ENCODE measurements at places on chromosomes 3 and 15.

DNA sequence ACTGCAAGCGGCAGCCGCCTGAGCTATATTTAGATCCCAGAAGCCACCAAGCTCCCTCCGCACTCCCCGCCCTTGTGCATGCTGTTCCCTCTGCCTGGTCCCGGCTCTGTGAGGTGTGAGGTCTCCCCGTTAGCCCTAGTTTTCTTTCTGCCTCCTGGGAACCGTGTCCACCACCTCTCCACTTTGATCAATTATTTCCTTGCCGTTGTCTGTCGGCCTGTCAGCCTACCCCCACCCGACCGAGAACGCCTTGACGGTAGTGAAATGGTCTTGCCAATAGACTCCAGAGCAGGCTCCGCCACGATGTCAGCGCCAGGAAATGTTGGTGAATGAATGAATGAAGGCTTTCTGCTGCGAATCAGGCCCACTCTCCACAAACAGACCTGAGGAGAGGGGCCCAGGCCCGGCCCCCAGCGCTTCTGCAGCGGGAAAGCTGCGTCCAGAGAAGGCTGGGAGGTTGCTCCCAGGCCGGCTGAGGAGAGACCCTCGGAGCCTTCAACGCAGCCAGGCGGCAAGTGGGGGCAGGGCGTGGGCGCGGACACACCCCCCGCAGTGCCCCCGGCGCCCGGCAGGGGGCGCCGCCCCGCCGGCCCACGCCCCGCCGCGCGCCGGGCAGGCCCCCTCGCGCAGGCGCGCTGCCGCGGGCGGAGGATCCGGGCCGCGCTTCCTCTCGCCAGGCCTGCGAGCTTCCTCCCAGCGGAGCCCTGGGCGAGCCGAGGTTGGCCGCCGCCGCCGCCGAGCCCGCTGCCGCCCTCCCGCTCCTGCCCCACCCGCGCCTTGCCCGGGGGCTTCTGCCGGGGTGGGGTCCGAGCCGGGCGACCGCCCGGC, at the start of gene CSK:
TSS of gene CSK (plus strand) at position 650 of the 828 bp plus-strand sequence. CDS start 16,218 bp downstream, outside the sequence.
- DNase-seq = peak; percentile 62

DNA sequence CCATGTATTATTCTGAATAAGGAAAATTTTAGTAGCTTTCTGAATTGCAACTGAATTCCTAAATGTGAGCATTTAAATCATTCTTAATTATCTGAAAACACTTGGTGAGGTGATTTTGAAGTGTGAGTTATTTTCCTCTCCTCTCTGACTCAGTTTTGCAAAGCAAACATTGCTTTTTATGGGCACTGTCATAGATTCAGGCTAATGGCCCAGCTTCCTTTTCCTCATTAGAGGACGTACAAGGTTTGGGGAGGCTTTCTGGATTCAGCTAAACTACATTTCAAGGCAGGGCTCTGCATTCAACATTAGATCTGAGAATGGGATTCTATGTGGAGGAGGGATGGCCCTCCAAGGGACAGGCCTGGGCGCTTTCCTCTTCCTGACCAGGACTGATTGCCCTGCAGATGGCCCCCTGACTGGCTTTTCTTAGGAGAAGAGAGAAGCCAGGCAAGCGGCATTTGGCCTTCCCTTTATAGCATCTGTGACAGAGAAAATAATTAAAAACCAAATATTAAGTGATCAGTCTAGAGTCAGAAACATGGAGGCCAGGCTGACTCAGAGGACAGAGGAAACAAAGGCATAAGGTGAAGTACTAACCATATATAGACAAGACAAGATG, 53.0 kb upstream of the STXBP5L start:
- no peak for DNase-seq

GRCh38 chr3:142965581-142965980, 2.1 kb upstream of the PAQR9 start:
- no peak for DNase-seq

- no peak for DNase-seq
Observed at GRCh38 chr15:83813682-83814081, 159.8 kb downstream of the ADAMTSL3 start.

- DNase-seq = no peak
Observed at GRCh38 chr3:5035692-5036391, 56.6 kb downstream of the BHLHE40 start.

- no peak for DNase-seq
Observed at GRCh38 chr3:108171106-108171505, 51.1 kb downstream of the IFT57 start.

DNA sequence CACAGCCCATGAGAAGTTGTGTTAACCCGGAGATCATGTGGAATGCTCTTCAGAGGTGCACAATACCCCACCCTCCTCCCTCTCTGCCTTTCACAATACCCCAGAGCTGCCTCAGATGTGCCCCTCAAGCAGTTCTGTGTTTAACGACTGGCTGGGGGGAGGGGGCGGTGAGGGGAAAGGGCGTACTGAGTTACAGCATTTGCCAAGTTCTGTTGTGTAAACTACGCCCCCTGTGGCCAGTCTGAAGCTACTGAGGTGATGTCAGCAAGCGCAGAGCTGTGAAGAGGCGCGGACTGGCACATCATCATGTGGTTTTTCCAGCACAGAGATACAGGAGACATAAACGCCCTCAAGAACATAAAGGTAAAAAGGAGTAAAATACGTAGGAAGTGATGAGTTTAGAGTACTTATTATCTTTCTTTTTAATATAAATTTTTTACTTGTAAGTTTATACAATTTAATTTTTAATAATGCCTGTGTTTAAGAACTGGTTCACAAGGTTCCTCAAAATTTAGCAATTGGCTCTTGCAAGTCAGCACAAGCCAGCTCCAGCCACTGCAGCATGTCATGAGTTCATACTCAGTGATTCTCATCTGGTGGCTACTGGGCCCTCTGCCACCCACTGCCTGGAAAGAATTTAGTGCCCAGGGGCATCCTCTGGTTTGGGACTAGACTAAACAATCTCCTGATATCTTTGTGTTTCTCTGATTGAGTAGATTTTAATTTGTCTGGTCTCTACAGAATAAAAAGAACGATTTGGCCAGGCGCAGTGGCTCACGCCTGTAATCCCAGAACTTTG, 1.7 kb downstream of the EPB42 start:
- no peak for DNase-seq

- peak; percentile 42 for DNase-seq
Observed at GRCh38 chr3:66276705-66277274, 56.0 kb downstream of the SLC25A26 start.

DNA sequence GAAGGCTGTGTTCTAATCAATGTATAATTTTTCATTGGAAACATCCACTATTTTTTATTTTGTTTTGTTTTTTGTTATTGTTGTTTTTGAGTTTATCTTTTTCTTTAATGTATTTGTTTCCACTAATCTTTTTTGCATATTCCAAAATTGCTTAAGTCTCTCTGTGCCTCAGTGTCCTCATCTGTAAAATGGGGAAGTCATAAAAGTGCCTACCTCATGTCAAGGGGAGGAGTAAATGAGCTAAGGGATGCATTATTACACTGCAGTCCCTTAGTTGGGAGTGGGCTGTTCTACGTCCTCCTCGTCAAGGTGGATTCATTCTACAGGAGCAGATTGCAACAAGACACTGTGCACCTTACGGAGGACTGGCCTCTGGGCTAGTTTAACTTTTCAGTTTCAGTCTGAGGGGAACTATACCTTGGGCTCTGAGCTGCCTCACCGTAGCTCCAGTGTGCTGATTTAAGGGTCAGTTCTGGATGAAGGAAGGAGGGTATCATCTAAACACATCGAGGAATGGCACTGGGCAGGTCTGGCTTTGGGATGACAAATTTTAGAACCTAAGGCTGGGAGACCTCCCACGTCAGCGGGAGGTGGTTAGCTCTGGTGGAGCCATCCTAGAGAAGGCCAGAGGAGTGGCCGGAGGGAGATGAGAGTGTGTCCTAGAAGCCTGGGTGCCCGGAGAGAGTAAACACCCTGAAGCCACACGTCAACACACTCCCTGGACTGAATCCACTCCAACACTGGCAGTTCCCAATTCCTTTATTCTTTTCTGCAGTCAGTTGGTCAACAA, 5.1 kb upstream of the SRP14 start:
- no peak for DNase-seq

- DNase-seq = no peak
Observed at GRCh38 chr3:51057121-51057520, 328.0 kb upstream of the MANF start.

- DNase-seq = no peak
Observed at GRCh38 chr3:51673802-51674654, 3.0 kb downstream of the TEX264 start.

GRCh38 chr15:77138167-77138522, 67.2 kb upstream of the TSPAN3 start:
- DNase-seq = no peak

GRCh38 chr15:99087405-99087943, 17.4 kb upstream of the SYNM start:
- DNase-seq = no peak

DNA sequence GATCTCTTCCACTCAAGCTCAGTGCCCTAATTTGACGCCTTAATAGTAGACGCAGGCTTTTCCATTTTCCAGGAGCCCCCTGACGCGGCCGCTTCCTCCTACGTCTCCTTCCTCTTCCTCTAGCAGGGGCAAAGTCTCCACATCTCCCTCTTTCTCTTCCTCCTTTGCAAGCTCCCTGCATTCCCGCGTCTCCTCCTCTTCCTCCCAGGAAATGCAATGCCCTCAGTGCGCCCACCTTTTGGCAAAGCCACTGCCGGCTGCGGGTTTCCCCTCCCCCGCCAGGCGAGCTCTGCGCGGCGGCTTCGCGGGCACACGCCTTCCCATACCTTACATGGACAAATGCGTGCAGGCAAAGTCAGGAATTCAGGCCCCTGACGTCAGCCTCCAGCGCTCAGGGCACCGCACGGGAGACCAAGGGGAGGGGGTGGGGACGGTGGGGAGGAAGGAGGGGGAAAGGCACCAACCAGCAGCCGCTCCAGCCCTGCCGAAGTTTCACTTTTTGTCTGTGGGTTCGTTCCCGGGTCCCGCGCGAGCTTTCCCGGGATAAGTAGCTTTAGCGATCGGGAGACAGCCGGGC, 432 bp upstream of the LPP start:
- no peak for DNase-seq

- DNase-seq = no peak
Observed at GRCh38 chr3:55678546-55679216, 191.6 kb upstream of the WNT5A start.

DNA sequence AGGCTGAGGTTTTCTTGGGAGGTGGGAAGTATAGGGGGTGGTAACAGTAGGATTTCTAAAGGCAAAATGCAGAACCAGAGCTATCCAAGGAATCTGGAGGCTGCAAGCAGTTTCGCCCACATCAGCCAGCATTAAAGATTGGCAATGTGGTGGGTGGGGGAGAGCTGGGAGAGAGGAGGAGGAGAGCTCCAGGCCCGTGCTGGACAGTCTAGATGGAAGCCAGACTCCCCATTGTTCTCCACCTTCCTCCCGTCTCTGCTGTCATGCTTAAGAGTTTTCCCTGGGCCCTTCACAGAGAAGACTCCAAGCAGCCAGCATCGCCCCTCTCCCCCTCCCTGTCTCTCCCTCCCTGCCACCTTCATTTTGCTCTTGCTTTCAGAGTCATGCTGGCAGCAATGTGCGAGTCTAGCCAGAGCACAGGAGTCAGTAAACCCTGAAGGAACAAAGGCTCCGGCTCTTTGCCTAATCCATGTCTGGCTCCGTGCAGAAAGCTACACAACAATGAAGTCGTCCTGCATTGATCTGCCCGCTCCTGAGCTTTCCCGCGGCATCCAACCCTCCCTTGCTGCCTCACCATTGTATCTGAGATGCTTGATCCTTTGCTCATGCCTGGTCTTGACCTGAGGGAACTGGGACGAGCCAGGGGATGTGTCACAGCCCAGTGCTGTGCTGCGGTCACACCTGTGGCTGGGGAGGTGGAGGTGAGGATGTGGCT, 282.9 kb downstream of the NTRK3 start:
- no peak for DNase-seq

DNA sequence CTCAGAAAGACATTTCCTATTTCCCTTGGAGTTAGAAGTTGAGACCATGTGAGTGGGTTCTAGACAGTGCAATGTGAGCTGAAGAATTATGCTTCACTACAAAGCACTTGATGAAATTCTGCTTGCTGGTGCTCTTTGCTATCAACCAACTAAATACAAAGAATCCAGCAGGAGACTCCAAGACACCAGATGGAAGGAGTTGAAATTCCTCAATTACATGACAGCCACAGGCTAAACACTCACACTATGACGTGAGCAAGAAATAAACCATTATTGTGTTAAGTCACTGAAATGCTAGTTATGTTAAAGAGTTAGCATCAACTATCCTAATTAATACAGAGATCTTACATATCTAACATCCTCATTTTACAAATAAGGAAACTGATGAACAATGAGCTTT, 8.2 kb upstream of the MAP4 start:
- no peak for DNase-seq

DNA sequence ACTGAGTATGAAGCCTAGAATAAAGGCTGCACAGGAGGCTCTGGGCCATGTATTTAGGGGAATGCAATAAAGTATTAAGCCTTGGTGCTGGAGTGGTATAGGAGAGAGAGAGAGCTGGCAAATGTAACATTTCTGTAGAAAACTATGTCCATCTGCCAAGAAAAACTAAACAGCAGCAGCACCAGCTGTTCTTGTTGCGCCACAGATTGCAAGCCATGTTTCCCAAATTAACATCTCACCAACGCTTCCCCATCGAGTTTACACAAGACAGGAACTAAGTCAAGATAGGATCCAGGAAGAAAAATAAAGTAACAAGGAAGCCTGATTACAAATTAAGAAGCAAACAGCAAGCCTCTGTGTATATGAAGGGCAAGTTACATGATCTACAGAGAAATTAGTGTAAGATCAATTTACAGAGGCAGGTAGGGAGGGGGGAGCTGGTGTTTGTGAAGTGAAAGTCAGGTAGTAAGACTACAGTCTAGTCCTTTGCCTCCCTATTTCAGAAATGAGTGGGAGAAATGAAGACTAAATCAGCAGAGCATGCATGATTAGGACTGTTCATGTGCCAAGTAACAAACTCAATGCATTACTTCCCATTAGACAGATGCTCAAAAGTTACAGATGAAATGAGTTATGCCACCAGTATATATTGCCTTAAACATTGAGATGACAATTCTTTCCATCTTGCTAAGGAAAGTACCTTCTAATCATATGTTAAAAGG, 900.5 kb downstream of the EPHA3 start:
- no peak for DNase-seq

All from activated CD4-positive, alpha-beta T cell treated with anti-CD3 and anti-CD28 coated beads, Interleukin-2, amount 50 U/mL, for 4 hours (primary cell).